ENCODE measurements at places on chromosomes 7 and 10.
A peak's percentile ranks its signal among the peaks of the same experiment; 100 is the strongest.

DNA sequence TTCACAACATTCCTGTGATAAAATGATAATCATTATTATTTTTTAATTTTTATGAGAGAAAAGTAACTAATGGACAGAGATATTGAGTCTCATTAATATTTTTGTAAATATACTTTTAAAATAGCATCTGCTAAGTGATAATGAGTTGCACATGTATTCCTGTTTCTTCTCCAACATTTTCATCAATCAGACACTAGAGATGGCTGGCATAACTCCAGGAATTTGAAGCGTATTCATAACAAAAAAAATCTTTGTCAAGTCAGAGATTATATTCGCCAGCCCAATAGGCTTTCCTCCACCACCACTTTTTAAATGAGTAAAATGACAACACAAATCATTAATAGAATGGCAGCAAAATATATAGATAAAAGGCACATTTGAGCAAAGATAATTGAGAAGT lies 524.0 kb upstream of the KCND2 start:
- peak; percentile 74 for DNase-seq

DNA sequence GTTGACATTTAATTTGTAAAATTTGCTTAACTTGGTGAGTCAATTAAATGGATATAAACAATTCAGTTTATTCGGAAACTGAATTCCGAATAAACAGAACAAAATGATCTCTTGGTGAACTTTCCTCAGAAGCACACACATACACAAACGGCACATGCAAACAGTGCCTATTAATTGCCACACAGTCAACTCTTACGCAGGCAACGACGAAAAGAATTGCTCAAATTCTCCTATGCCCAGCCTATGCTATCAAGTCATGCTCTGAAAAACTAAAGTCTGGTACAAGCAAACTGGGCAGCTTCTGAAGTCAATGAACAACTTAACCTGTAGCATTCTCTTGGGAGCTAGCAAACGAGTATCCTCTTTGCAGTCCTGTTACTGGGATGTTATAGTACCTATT lies 38.8 kb upstream of the ASL start:
- DNase-seq, result no peak

- no peak for DNase-seq
These were observed 18.3 kb upstream of the PODXL start for GRCh38 chr7:131574741-131575140.

- DNase-seq, result no peak
These were observed 77.0 kb downstream of the SNX13 start for GRCh38 chr7:17863095-17863808.

- peak; percentile 25 for DNase-seq
These were observed 347.2 kb upstream of the KCND2 start for GRCh38 chr7:119925581-119926289.

DNA sequence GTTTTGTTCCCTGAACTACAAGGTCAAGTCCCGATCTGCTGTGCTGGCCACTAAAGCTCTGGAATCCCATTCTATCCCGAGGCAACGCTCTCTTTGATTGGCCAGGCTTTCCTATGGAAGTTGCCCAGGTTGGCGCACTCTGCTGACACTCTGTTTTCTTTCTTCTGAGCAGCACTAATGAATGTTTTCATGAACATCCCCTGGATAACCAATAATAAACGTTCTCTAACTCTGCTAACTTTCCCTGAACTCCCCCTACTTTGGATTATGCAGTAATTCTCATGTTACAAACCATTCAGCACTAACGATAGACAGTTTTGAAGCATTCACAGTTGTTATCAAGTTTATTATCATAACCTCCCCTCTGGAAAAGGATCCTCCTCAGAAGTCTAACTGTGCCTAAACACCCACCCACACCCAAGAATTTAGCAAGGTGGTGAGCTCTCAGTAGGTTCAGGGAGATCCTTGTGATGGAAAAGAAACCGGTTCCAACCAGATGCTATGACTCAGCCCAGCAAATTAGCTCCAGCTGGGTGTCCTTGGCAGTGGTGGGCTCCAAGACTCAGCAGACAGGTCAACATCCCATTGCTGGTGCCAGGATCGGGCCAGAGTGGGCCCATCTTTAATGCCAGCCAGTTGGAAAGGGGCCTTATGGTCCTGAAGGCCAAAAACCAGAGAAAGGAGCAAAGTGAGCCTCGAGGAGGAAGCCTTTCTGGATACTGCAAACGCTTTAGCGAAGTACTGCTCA lies 68.4 kb downstream of the CREB3L2 start:
- peak; percentile 92 for DNase-seq

GRCh38 chr10:93654201-93654600 lies 41.9 kb downstream of the PDE6C start:
- no peak for DNase-seq

DNA sequence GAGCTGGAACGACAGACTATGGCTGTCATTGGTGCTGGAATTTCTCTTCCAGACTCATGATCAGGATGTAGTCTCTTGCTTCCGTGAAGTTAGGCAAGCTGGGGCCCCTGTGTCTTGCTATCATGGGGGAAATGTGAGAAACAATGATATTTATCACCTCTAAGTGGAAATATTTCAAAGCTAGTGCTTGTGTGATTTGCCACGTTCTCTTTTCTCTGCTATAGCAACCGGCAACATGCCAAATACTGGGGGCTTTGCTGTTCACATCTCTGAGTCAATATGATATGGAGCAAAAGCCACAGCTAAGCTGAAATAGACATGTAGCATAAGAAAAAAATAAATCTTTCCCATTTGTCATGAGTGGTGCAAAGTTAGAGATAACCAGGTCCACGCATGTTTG lies 668.2 kb upstream of the IGFBP3 start:
- DNase-seq, result no peak

DNA sequence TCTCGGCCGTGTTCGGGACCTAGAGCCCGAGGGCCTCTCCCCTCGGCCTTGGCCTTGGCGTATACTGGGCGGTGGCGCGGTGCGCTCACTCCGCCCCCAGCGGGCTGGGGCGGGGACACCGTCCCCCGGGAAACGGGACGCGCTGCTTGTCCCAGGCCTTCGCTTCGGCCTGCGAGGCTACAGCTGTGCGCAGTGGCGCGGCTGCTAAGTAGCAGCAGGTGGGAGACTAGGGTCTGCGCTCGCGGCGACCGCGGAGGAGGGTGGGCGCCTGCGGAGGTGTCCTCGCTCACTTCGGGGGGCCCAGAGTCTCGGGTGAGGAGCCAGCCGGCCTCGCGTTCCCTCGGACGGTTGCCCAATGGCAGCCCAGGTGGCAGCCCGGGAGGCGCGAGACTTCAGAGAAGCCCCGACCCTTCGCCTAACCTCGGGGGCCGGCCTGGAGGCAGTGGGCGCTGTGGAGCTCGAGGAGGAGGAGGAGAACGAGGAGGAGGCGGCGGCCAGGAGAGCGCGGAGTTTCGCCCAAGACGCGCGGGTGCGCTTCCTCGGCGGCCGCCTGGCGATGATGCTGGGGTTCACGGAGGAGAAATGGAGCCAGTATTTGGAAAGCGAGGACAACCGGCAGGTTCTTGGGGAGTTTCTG lies at the start of gene DNAH11:
Gene DNAH11, plus strand, starts transcription at position 149 of the 637 bp plus-strand sequence. Its CDS starts 207 bp downstream, at position 356.
- no peak for DNase-seq

DNA sequence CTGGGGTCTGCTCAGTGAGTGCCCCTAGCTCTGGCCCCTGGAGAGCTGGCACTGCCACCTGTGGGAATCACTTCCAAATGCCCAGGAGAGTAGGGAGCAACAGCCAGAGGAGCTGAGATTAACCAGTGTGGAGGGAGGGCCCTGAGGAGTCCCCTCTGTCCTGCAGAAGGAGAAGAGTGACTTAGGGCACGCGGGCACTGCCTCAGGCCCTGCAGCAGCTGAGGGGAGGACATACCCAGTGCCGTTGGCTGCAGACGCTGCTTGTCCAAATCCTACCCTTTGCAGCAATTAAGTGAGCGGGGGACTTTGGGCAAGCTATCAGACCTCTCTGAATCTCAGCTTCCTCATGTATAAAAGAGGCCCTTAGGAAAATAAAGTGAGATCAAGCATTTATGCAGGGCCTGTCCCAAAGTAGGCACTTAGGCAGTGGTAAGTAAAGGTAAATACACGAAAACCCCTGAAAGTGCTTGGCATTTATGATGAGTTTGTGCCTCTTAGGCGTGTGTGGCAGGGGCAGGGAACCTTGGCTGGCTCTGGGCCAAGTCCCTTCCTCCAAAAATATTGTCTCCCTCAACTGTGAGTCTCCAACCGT lies 16.9 kb downstream of the PRF1 start:
- DNase-seq, result no peak

DNA sequence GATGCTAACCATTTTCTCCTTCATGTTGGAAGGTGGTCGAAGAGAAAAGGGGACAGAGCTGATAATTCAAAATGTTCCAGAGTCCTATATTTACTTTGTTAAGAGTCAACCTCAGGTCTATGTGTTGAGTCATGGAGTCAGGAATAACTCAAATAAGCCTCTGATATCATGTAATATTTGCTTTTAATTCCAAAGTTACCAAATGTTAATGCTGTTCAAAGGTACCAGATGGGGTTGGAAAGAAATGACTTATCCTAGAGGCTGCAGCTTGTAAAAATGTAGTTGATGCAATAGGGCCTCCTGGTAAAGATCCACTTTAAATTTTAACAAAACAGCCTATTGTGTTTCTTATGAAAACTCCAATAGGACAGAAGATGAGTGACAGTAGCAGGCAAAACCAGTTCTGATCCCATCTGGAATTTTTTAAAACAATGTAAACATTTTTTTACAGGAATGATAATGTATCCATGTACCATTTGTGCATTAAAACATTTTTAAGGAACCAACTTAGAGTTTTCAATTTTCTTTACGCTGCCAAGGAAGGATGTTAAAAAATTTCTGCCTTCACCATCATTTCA lies 218.2 kb downstream of the ANK3 start:
- DNase-seq, result no peak

DNA sequence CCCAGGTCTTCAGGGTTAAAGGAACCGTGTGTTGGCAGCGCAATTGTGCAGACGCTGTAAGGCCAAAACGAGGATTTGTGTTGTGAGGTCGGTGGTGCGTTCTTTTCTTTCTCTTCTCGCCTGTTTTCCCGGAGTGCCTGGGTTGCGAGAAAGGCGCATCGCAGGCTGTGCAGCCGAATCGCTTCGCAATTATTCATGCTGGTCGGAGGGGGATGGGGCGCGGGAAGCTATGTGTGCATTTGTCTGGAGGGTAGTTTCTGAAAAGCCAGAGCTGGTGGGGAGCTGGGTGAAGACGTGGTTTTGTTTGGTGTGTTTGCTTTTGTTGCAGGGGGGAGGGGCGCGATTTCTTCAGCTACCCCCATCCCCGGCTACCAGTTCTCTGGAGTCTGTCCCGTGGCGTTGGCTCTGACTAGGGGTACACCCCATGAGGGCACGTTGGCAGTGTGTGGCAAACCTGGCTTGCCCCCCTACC lies 2.1 kb downstream of the MXI1 start:
- peak; percentile 23 for DNase-seq

GRCh38 chr7:7761974-7762779 lies 43.8 kb upstream of the RPA3 start:
- DNase-seq, result no peak

DNA sequence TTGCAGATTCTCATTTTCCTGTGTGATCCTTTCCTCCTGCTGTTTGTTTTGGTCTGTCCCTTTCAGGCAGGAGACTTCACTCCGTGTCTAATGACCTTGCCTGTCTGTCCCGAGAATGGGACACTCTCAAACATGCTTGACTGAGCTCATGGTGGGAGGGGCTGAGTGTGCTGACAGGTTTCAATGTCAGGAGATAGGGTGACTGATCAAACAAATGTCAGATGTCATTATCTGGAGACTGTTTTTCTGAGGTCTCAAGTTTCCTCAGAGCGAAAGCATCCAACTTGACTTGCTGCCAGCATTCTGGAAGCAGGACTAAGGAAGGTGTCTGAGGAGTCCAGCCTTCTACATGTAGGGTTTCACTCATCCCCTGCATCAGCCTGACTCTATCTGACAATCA lies 228.8 kb upstream of the KIAA1217 start:
- no peak for DNase-seq

- no peak for DNase-seq
These were observed 169.0 kb upstream of the KIAA1217 start for GRCh38 chr10:24039897-24040296.

- DNase-seq, result no peak
These were observed 476.1 kb downstream of the IPMK start for GRCh38 chr10:57791546-57791945.

DNA sequence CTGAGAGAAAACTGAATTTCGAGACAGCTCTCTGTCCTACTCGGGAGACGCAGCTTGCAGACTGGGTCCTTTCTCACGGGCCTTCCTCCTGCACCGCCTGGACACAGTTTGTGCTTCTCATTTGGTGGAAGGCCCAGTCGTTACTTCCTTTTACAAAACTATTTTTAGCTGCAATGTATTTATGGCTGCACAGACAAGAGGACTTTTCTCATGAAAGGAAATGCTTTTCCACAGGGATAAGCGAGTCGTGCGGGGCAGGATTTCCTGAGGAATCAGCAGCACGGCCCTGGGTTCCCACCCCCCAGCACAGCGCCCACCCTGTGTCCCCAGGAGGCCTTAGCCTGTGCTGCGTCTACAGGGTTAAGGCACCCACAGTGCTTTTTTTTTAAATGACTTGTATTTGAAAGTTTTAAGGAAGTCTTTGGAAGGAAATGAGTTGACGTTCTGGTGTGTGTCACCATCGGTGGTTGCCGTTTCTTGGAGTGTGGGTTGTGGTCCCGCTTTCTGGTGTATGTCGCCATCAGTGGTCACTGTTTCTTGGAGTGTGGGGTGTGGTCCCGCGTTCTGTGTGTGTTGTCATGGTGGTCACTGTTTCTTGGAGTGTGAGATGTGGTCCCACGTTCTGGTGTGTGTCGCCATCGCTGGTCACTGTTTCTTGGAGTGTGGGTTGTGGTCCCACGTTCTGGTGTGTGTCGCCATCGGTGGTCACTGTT lies 50.9 kb downstream of the INPP5A start:
- DNase-seq, result no peak

DNA sequence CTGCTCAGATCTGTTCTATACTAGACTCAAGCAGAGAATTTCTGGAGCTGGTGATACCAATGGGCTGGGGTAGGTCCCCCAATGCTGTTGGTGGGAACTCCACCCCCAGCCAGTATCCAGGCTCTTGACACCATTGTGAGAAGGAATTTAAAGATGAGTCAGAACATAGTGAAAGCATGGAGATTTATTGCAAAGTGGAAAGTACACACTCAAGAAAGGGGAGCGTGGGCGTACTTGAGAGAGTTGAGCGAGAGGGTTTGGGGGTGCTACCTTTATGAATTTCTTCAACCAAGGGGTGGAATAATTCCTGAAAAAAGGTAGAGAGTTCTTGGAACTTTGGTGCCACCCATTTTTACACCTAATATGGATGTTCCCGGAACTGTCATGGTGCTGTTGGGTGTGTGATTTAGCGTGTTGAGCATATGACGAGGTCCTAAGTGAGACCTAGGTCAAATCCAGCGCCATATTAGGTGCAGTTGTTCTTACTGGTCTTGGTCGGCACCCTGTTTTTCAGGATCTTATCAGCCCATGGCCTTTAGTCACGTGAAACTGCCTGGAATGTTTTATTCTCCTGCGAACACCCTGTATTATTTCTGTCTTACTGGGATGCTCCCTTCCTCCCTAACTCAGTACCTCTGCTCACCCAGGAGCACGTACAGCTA lies 122.0 kb upstream of the AHR start:
- DNase-seq, result no peak

DNA sequence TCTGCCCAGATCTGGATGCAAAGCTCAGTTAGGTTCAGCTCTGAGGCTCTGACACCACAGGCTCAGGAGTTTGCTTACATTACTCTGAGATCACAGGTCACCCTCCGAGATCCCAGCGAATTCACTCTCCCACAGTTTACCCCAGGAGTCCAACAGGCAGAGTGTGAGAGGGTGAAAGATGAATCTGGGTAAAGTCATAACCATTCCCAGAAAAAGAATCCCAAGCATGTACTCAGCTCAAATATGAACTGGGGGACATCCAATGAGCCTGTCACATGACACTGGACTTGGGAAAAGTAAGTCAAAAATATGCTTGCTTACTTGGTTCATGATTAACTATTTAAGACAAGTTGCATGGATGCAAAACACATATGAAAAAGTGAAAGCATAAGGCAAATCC lies 110.3 kb upstream of the ARID5B start:
- DNase-seq, result no peak

All from NCI-H446 (cell line).